Stimulated activated memory B cell treated with anti-CD40 and anti-IgM and Interleukin-4, amounts not matched to agents 10 μg/mL and 1 μg/mL and 100 μg/mL, for 72 hours (primary cell): ENCODE measurements at places on chromosomes 6 and 20.

DNA sequence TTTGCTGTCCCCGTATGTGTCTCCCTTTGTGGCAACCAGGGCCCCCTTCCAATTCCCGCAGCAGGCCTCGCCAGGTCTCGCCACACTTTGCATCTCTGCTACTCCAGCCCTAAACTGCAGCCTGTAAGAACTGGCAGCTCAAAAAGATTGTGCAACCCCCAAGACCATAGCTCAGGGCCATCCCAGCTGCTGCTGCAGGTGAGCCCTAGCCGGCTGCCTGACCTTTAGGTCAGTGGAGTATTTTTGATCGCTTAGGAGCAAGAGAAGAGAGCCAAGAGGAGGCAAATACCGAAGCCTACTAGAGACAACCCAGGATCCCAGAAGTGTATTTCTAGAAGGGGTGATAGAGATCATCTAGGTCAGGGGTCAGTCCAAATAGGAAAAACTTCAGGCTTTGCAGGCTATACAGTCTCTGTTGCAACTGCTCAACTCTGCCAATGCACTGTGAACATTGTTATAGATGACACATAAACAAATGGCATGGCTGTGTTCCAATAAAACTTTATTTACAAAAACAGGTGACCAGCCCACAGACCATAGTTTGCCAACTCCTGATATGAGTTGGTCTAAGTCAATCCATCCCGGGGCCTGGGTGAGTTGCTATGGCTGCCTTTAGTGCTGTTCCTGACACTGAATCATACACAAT, 138.4 kb downstream of the EYA2 start:
- ATAC-seq, result no peak

- ATAC-seq, result no peak
These were observed 18.2 kb upstream of the SRC start for GRCh38 chr20:37327748-37328147.

GRCh38 chr20:60573003-60573680, 614.9 kb downstream of the CDH26 start:
- ATAC-seq, result no peak

DNA sequence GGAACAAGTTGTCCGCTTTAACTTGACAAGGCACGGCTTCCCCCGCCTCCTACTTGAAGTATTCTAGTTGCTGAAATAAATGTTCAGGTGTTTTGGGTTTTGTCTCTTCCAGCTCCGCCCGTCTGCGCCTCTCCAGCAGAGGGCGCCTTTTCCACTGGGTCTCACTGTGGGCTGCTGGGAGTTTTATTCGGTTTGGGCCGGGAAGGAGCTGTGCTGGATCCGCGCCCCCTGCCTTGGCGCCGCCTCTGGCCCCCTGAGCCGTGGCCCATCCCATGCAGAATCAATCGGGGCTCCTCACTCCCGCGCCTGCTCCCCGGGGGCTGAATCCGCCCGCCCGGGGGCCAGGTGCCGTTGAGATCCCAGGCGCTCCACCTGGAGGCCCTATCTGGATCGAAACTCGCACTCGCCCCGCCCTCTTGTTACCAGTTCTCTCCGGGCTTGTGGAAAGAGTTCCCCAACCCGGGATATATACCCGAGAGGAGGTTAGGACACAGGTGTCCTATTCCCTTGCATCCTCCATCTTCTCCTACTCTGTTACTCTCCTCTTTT, 51.0 kb upstream of the TCF21 start:
- ATAC-seq, result peak; percentile 56

GRCh38 chr6:108648191-108648590, 87.5 kb downstream of the FOXO3 start:
- ATAC-seq, result no peak

DNA sequence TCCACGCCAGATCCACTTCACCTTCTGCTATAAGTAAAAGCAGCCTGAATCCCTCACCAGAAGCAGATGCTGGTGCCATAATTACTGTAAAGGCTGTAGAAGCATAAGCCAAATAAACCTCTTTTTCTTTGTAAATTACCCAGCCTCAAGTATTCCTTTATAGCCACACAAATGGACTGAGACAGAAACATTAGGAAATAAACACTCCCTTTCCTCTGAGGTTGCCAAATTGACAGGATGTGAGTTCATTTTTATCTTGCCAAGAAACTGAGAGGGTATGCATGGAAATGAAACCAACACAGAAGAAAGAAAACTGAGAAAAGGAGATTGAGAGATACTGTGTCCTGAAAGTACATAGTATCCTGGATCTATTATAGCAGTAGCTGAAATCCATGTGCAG, 481.2 kb downstream of the HAO1 start:
- no peak for ATAC-seq
